ENCODE measurements at places on chromosomes 4 and X.

DNA sequence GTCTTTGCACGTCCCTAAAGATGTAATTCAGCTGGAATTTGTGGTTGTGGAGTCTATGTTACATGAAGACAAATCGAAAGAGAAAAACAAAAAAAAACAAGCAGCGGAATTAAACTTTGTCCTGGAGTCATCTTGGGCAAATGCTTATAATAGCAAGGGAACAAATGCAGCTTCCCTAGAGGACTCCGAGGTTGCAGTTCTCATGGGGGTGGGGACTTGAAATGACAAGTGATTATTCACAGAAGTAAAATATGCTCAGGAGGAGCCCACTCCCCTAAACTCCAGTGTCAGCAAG lies 362.4 kb downstream of the ARHGAP24 start:
- DNase-seq = no peak

- no peak for DNase-seq
These were observed 39.2 kb upstream of the MSMO1 start for GRCh38 chr4:165288226-165288625.

DNA sequence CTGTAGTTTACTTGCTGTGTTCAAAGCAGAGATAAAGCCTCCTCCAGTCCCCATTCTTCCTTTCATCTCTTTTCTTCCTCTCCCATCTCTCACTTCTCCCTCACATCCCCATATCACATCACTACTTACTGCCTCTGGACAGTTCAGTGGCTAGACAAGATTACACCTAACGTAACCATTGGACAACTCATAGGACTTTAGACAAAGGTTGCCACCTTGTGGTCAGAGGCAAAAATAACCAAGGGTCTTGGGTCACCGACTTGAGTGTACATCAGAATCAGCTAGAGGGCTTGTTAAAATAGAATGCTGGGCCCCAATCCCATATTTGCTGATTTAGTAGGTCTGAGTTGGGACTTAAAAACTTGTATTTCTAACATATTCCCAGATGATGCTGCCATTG lies 109.3 kb upstream of the DGKK start:
- DNase-seq = peak; percentile 58

GRCh38 chrX:40440866-40441265 lies 139.9 kb upstream of the ATP6AP2 start:
- no peak for DNase-seq

DNA sequence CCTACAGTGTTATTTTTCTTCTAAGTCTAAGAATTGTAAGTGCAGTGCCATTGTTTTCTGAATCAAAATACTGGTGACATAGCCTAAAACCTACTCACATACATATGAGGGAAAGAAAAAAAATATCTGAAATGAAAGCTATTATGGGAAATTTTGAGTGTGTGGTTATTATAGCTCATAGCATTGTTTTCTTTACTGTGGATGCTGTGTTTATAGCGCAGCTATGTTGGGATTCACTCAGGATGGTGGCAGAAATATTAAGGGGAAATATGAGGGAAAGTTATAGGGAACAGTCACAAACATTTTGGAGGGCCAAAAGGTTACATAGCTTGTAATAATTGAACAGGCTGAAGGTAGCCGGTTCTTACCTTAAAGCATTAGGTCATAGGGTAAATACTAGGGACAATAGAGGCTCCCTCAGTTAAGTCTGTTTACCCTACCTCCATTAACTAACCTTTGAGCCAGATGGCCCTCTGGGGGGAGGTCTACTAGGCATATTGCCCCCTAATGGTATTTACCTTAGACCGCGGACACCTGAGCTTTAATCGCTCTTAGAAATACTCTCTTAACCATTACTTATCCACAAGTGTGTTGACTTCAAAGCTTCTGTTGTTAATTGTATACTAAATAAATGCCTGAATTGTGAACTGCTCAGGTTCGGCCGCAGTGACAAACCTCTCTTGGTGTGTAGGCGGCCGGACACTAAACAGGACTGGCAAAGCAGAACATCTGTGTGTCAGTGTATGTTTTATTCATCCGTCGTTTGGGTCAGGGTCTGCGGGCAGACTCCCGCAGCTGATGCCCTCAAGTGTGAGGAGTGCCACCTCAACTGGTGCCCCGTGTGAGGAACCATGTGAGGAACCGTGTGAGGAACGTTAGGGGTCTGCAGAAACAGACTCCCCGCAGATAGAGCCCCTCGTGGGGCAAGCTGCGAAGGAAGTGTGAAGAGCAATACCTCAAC lies 21.3 kb upstream of the SULT1B1 start:
- DNase-seq = no peak

GRCh38 chr4:85762529-85762871 lies 287.6 kb downstream of the ARHGAP24 start:
- DNase-seq = no peak

GRCh38 chr4:12123707-12124106 lies 695.0 kb upstream of the HS3ST1 start:
- DNase-seq = peak; percentile 82

GRCh38 chrX:65874110-65874509 lies 165.8 kb downstream of the VSIG4 start:
- DNase-seq = no peak

- DNase-seq = peak; percentile 57
These were observed 17.1 kb downstream of the OGT start for GRCh38 chrX:71549986-71550385.

DNA sequence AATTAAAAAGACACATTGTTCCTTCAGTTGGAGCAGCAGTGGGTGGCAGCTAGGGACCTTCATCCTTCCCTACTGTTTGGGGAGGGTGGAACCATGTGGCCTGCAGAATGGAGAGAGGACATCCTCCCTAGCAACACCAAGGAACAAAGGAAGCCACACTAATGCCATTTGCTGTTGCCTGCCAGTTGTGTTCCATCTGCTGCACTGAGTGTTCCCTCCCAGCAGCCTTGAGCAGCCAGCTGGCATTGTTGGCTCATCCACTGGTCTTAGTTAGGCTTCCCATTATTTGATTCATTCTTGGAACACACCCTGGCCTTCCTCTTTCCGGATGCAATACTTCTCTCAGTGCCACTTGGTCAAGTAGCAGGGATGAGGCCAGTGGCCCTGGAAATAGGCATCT lies 25.0 kb upstream of the HMGB3 start:
- DNase-seq = no peak

- no peak for DNase-seq
These were observed 53.4 kb downstream of the PPEF2 start for GRCh38 chr4:75848891-75849290.

GRCh38 chrX:40340116-40340515 lies 240.7 kb upstream of the ATP6AP2 start:
- no peak for DNase-seq

DNA sequence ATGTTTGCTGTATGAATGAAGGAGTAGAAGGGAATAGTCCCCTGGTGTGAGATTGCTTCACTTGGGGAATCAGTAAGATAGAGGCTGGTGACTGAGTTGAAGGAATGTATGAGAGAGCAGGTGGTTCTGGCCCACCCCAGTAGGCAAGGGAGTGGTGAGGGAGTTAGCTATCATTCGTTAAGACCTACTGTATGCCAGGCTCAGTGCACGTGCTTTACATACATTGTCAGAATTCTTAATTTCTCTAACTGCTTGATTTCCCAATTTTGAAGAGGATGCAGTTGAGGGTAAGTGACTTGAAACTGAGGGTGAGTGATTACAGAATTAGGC lies 700 bp downstream of the VMA21 start:
- no peak for DNase-seq

- DNase-seq = no peak
These were observed 66.9 kb upstream of the DAPP1 start for GRCh38 chr4:99749445-99750391.

DNA sequence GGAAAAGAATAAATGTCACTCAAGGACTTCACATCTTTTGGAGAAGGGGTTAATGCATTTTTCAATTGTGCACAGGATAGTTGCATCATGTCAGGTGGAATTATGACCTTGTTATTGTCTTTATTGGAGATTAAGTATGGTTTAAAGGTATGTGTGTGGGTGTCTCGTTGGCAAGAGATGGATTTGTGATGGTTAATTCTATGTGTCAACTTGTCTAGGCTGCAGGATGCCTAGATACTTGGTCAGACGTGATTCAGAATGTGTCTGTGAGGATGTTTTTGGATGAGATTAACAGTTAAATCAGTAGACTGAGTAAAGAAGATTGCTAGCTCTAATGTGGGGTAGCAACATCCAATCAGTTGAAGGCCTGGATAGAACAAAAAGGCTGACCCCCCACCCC lies 42.2 kb upstream of the HSD17B10 start:
- no peak for DNase-seq

GRCh38 chr4:76017056-76017686 lies 6.1 kb downstream of the CXCL10 start:
- no peak for DNase-seq

DNA sequence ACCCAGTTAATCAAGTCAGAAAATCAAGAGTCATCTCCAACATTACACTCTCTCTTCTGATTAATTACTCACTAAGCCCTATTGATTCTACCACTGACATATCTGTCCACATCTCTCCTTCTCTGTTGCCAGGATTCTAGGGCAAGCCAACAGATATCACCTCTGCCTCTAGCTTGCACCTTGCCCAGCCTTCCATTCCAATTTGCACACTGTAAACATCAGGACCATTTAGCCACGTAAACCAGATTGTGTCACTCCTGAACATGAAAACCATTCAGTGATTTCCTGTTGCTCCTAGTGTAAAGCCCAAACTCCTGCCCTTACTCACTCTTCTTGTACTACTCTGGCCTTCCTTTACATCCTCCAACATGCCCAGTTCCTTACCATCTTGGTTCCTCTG lies 68.0 kb upstream of the PLS3 start:
- DNase-seq = no peak

- no peak for DNase-seq
These were observed 786.1 kb upstream of the AADAT start for GRCh38 chr4:170875868-170876267.

GRCh38 chrX:67604979-67605703 lies 61.3 kb downstream of the AR start:
- no peak for DNase-seq

GRCh38 chr4:107155366-107155765 lies 119.3 kb upstream of the DKK2 start:
- DNase-seq = no peak

GRCh38 chr4:164345756-164346155 lies 408.2 kb upstream of the SMIM31 start:
- DNase-seq = no peak

- no peak for DNase-seq
These were observed 63.9 kb upstream of the CT45A1 start for GRCh38 chrX:135649561-135649960.

- no peak for DNase-seq
These were observed 82.3 kb upstream of the PPARGC1A start for GRCh38 chr4:23972187-23972586.

DNA sequence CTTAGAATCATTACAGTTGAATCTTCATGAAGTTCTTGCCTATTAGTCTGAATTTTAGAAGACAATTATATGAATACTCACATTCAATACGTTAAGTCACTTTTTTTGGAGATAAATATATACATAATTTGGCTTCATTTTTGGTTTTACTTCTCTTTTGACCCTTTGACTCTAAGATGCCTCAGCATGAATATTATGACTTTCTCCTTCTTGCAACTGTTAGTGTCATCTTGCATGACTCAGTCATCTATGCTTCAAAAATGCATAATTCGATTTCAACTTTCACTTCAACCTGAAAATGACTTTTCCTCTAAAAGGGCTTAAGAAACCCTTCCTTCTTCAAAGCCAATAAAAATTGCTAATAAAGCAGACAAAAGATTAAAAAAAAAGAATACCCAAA lies 1427.5 kb downstream of the ADGRL3 start:
- DNase-seq = no peak

GRCh38 chr4:147799986-147800555 lies 68.2 kb downstream of the ARHGAP10 start:
- DNase-seq = peak; percentile 60

GRCh38 chrX:15274946-15275345 lies 5.1 kb upstream of the ASB9 start:
- no peak for DNase-seq

GRCh38 chrX:81195712-81196111 lies 6.0 kb downstream of the HMGN5 start:
- DNase-seq = peak; percentile 61

DNA sequence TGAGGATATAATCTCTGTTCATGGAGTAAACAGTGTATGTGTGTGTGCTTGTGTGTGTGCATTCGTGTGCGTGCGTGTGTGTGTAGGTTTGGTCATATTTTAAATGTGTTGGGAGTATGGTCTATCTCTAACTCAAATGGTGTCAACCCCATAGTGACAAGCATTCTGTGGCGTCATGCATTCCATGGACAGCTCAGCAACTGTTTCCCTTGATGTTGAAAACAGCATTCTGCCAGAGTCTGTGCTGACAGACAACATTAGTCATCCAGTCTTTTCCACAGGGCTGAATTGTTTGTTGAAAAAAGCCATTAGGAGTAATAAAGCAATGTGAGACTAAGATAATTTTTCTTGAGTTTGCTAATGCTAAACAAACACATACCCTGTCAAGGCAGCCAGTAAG lies 706.6 kb downstream of the PCDH19 start:
- DNase-seq = no peak

DNA sequence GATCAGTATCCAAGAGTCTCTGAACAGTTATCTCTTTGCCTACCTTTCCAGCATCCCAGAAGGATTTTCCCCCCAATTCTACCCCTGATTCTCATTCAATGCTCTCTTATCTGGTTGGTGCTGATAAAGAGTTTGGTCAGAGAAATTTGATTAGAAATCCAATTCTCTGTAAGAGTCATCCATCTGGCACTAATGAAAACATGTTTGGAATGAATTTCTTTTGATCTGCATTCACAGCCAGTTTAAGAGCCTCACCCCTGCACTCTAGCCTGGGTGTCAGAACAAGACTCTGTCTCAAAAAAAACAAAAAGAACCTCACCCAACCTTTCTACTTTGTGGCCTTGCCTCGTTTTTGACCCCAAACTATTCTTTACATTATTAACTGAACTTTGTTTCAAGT lies 122.1 kb downstream of the MANBA start:
- no peak for DNase-seq

DNA sequence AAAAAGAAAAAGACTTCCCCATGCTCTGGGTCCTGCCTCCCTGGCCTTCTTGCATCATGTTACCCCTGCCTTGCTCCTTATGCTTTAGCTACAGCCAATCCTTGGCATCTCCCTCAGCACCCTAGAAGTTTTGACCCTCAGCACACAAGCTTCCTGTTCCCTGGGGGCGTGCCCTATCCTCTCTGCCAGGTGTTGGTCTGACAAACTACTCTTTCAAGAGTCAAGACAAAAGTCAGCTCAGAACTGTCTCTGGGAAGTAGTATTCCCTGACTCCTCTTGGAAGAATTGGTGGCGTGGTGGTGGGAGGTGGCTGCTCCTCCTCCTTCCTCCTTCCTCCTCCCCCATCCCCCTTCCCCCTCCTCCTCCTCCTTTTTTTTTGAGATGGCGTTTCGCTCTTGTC lies 41.0 kb downstream of the PRPS1 start:
- DNase-seq = no peak

DNA sequence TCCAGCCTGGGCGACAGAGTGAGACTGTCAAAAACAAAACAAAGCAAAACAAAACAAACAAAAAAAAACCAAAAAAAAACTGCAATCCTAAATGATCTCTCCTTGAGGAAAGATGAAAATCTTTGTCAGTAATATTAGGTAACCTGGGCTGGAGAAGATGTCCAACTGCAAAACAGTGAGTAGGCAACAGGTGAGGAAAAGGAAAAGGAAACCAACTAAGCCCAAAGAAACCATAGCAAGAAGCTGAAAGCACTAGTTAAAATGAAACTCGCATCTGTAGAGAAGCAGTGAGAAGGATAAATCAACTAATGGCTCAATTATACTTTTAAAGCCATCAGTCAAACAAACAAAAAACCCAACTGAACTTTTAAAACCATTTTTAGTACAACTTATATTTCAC lies 54.2 kb downstream of the ENOX2 start:
- DNase-seq = no peak
